ENCODE measurements at places on chromosomes 2 and 18. TPM values are rescaled to one million over a fixed set of nuclear protein-coding genes. Genes with fewer than 3 reads are reported as not detected.

DNA sequence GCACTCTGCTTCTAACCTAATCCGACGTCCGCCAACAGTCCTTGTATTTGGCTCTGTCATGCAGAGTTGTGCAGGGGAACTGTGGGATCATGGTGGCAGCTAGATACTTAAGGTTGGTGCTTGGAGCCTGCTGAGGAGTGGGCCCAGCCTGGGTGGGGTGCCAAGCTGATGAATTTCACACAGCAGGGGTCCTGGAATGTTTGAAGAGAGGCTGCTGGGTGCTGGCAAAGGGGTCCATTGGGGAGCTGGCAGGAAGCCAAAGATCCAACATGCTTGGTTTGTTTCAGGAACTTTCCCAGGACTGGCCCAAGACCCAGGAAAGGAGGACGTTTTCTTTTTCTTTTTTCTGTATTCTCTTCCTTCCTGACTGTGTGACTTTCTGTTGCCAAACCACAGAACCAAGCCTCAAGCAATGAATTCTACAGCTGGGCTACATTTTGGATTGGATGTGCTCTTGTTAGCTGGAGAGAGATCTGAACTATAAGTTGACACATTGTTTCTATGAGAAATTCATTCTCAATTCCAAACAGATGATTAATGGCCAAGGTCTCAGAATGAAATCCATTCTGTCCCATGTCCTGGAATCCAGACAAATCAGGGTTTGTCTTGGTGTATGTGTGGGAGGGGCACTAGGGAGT is 49.9 kb downstream of the DHRS9 start:
- no peak overlapping the region for H3K27ac ChIP-seq
- H3K4me1 ChIP-seq: no peaks in the 10 kb centered on the region
- H3K4me3 ChIP-seq: no peak overlapping the region
- H3K27me3 ChIP-seq: no peaks in the 10 kb centered on the region
- H3K36me3 ChIP-seq: no peaks in the 10 kb centered on the region
- no peak for DNase-seq

CMPK2 gene
- total RNA-seq: 13.7 TPM

- no peak for DNase-seq
- no peaks in the 10 kb centered on the region for H3K36me3 ChIP-seq
- H3K27ac ChIP-seq: no peak overlapping the region
- H3K27me3 ChIP-seq: no peaks in the 10 kb centered on the region
Measured at GRCh38 chr2:187586011-187586641, 31.9 kb upstream of the TFPI start.

RIT2 gene
- total RNA-seq: not detected

LHCGR gene
- total RNA-seq: not detected

GNLY gene
- total RNA-seq: 0.68 TPM

GRCh38 chr2:120635146-120635545 is 100.5 kb upstream of the GLI2 start:
- H3K4me3 ChIP-seq: no peak overlapping the region
- no peaks in the 10 kb centered on the region for H3K36me3 ChIP-seq
- no peak for DNase-seq
- peaks cover 4% of the 10 kb centered on the region for H3K4me1 ChIP-seq

IL18R1 gene
- 0.91 TPM for total RNA-seq

DNA sequence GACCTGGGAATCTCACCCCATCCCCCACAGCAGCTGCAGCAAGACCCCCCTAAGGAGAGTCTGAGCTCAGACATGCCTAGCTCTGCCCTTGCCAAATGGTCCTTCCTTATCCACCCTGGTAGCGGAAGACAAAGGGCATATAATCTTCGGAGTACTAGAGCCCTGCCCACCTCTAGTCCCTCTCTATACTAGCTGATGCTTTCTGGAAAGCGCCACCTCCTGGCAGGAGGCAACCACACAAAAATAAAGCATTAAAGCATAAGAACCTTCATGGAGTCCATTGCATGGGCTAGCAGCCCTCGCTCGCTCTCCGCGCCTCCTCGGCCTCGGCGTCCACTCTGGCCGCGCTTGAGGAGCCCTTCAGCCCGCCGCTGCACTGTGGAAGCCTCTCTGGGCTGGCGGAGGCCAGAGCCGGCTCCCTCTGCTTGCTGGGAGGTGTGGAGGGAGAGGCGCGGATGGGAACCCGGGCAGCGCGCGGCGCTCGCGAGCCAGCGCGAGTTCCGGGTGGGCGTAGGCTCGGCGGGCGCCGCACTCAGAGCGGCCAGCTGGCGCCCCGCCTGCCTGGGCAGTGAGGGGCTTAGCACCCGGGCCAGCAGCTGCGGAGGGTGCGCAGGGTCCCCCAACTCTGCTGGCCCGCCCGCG is 941.2 kb downstream of the SUCLG1 start:
- H3K4me1 ChIP-seq: no peaks in the 10 kb centered on the region
- no peaks in the 10 kb centered on the region for H3K27me3 ChIP-seq
- no peak overlapping the region for H3K27ac ChIP-seq

NT5DC4 gene
- total RNA-seq: 0.23 TPM

Data from prostate gland (tissue), 2 donors.